ENCODE measurements at places on chromosomes 12 and 14.
A peak's percentile ranks its signal among the peaks of the same experiment; 100 is the strongest.

DNA sequence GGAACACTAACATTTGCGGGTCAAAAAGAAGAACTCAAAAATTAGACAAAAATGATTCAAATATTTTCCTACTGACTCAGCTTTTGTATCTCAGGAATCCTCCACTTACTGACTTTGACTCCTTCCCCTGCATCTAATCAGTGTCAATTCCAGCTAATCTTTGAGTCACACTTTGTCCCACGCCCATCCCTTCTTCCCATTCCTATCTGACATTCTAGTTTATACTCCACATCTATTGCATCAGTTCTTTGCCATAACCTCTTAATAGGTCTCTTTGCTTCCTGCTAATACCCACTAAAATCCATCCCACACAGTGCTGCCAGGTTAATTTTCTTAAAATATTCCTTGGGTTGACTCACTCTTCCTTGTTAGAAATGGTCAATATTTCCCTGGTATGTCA lies 19.1 kb downstream of the BBS10 start:
- DNase-seq, result no peak

DNA sequence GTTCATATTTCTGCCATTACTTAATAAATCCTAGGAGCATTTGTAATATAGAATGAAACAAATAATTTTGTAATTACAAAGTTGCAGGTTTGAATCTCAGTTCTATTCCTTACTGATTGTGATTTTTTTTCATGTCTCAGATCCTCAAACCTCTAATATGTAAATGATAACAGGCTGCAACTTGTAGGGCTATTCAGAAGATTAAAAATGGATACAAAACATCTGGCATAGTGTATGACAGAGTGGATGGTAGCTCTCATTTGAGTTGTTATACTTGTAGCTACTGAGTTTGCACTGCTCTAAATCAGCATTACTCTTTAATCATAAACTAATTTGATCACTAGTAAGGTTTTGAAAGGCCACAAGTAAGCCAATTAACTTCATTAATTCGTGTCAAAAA lies 406.3 kb upstream of the MGAT4C start:
- no peak for DNase-seq

DNA sequence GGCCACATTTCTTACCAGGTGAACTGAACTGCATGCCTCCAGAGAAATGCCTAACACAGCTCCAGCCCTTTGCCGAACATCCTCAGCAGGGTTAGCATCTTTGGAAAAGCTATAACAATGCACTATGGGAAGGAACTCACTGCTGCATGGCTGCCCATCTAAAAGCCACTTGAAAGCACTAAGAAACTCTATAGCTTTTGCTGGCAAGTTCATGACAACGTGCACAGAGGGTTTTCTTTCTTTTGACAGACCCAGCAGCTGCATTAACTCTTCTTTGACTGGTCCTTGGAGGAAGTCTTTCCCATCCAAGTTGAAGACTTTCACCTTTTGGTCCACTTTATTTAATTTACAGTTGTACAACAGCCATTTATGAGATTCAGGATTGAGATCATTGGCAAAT lies 5.3 kb downstream of the TRMT5 start:
- no peak for DNase-seq

- DNase-seq, result no peak
These were observed 14.5 kb downstream of the DYRK2 start for GRCh38 chr12:67662910-67663538.

DNA sequence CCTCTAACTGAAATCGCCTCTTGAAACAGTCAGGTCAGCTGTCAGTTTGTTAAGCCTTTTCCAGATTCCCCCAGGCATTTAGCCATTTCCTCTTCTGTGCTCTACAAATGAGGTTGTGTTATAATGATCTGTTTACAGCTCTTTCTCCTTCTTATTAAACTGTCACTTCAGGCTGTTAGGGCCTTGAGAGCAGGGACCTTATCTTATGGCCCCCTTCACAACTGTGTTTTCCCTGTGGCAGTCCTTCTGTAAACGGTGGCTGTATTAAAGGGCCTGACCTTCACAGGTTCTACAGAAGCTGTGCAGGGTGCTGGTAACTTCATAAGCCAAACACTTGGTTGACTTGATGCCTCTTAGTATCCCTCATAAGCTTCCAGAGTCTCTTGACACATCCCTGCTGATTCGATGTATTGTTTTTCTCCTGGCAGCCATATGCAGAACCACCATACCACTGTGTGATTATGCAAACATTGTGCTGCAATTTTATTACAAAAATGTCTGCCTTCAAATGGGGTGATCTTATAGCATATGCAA lies 104.7 kb downstream of the PLEKHA5 start:
- no peak for DNase-seq

DNA sequence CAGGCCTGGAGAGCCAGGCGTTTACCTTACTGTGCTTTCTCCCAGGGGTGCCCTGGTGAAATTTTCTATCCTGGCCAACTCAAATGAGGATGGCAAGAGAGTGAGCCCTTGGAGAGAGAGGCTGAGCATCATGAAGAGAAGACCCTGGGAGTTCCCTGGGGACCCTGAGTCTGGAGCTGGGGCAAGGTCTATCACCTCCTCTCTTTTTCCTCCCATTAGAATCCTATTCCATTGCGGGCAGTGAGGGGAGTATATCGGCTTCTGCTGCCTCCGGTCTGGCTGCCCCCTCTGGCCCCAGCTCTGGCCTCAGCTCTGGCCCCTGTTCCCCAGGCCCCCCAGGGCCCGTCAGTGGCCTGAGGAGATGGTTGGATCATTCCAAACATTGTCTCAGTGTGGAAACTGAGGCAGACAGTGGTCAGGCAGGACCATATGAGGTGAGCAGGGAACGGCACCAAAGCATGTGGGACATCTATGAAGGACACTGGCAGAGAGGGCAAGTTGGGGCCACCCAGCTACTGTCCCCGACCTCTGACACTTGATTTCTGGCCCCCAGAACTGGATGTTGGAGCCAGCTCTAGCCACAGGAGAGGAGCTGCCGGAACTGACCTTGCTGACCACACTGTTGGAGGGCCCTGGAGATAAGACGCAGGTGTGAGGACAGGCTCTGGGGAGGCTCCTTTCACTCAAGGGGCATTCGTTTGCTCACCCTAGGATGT lies 1.6 kb downstream of the ARHGEF25 start:
- DNase-seq, result no peak

DNA sequence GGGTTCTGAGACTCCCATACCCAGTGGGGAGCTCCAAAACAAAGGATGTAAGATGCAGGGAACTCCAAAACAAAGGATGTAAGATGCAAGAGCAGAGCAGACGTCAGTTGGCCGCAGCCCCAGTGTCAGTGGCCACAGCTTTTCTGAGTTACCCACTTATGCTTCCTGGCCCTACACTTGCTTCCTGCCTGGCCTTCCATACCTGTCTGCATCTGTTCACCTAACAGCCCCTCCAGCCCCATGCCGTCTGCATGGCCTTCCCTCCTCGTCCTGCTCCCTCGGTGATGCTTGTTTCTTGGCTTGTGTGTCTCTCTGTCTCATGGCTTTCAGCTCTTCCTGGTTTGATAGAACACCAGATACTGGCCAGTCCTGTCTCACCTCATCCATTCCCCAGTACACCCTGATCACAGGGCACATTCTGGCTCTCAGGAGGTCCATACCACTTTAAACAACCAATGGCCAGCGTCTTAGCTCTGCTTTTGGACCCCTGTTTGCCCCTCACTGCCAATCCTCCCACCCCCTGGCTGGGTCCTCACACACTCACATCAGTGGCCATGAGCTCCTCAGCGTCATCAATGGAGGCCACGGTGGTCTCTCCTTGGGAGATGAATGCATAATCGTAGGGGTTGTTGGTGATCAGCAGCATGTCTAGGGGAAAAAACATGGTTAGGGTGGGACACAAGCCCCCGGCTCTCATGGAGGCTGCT lies 5.3 kb downstream of the MYH7 start:
- DNase-seq, result no peak

- no peak for DNase-seq
These were observed 77.5 kb upstream of the EEA1 start for GRCh38 chr12:93006471-93007208.

GRCh38 chr12:68790081-68790951 lies 17.7 kb upstream of the MDM2 start:
- no peak for DNase-seq

- DNase-seq, result no peak
These were observed 24.8 kb downstream of the RGS6 start for GRCh38 chr14:71956920-71957563.

- no peak for DNase-seq
These were observed 12.5 kb upstream of the AVPR1A start for GRCh38 chr12:63163541-63163940.

- no peak for DNase-seq
These were observed 11.5 kb downstream of the NKX2-1 start for GRCh38 chr14:36508418-36509068.

- DNase-seq, result no peak
These were observed 7.1 kb downstream of the SCNN1A start for GRCh38 chr12:6367969-6368892.

GRCh38 chr14:76292561-76292960 lies 83.4 kb upstream of the ESRRB start:
- no peak for DNase-seq

- no peak for DNase-seq
These were observed 106.7 kb upstream of the SFSWAP start for GRCh38 chr12:131603939-131604795.

- peak; percentile 38 for DNase-seq
These were observed 41.2 kb downstream of the BEGAIN start for GRCh38 chr14:100546051-100546443.

- DNase-seq, result no peak
These were observed 734.8 kb downstream of the MED13L start for GRCh38 chr12:115542656-115543055.

DNA sequence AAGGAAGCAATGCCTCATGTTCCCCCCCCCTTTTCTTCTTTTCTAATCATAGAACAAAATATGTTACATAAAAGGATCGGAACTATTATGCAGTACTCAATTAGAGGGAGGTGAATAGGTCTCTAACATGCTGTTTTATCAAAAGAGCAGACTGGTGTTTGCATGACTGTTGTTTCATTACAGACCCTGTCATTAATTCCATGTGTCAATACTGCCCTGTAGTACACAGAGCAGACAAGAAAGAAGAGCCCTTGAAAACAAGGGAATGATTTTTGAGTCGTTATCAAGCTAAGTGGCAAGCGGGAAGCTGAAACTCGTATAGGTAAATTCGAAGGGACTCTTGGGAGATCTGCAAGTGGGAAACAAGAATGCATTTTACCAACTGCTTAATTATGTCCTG lies 76.9 kb upstream of the TMEM263 start:
- no peak for DNase-seq

- no peak for DNase-seq
These were observed 355.6 kb downstream of the DAD1 start for GRCh38 chr14:22233377-22233776.

DNA sequence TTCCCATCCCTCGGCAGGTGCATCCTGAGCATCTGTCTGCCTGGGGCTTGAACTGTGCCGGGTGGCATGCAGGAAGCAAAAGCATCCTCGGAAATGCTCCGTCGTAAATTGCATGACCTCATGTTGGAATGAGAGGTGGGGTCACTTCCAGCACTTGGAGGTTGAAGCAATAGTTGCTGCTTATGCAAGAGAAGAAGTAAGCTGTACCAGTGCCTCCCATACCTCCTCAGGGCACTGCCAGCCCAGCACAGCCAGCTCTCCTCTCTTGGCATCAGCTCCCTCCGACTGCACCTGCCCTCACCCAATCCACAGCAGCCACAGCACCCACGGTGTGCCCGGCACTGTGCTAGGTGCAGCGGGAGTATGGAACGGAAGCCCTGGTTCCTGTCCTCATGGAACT lies 11.5 kb downstream of the TEAD4 start:
- DNase-seq, result no peak

- DNase-seq, result peak; percentile 72
These were observed 1.4 kb upstream of the ARHGEF40 start for GRCh38 chr14:21068521-21069387.

DNA sequence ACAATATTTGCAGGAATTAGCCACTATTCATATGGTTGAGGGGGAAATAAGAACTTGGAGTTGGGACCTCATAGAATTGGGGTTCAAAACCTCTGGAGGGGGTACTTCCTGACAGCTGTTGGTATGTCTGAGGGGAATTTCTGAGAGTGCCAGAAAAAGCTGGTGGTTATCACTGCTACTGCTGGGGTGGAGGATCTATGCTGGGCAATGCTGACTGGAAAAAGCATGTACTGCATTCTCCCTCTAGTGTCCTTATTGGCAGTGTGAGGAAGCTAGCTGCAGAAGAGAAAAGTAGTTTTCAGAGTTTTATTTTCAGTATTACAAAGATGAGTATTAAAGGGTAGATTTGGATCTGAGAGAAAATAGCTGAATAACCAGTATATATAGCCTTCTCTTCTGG lies 88.8 kb downstream of the FUT8 start:
- DNase-seq, result no peak

- no peak for DNase-seq
These were observed 43.3 kb upstream of the DHRS4 start for GRCh38 chr14:23910101-23910875.

- no peak for DNase-seq
These were observed 166.7 kb downstream of the KCNA5 start for GRCh38 chr12:5210179-5210922.

- DNase-seq, result no peak
These were observed 267.0 kb downstream of the DACT1 start for GRCh38 chr14:58904776-58905175.

GRCh38 chr14:57732463-57733285 lies 133.2 kb downstream of the SLC35F4 start:
- peak; percentile 32 for DNase-seq

GRCh38 chr14:99326041-99326710 lies 54.2 kb upstream of the BCL11B start:
- no peak for DNase-seq

DNA sequence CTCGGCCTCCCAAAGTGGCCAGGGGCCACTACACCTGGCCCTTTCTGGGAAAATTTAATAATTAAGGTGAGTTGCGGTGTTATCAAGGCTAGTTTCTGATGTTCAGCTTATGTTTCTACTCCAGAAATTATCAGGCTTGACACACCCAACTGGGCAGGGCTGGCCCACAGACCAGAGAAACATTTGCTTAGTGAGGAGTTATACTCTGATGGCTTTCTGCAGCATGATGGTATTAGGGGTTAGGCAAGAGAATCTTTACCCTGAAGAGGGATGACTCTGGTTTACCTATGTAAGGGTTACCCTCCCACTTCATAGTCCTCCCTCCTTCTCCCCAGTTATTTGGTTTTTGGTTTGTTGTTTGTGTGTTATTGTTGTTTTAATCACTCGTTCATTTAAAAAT lies 24.5 kb upstream of the HECTD1 start:
- DNase-seq, result no peak

DNA sequence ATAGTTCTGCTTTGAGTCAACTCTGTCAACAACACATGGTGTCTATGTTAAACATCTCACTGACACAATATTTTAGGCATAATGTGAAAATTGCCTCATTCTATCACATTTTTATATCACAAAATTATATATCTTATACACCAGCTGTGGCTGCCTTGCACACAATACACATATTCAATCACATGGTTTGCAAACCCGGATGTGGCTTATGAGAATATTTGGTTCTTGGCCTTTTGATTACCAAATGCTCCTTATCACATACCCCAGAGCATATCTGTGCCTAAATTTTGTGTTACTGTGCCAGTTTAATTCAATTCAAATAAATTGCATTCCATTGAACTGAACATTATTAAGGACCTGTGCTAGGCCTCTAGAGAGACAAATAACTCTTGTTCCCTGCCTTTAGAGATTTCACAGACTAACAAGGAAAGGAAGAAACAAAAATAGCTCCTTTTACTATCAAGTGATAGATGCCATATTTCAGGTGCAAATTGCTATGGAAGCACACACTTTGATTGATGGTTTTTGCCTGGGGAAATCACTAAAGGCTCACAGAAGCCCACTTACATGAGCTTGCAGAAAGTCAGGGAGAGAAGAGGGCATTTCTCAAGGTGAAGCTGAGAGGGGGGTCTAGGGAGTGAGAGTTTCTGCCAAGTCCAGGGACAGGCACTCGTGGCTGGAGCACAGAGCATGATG lies 63.4 kb downstream of the PPP1R36 start:
- no peak for DNase-seq

GRCh38 chr14:93829839-93830481 lies 41.7 kb upstream of the PRIMA1 start:
- DNase-seq, result no peak
